ENCODE measurements at places on chromosomes 2 and 18.

DNA sequence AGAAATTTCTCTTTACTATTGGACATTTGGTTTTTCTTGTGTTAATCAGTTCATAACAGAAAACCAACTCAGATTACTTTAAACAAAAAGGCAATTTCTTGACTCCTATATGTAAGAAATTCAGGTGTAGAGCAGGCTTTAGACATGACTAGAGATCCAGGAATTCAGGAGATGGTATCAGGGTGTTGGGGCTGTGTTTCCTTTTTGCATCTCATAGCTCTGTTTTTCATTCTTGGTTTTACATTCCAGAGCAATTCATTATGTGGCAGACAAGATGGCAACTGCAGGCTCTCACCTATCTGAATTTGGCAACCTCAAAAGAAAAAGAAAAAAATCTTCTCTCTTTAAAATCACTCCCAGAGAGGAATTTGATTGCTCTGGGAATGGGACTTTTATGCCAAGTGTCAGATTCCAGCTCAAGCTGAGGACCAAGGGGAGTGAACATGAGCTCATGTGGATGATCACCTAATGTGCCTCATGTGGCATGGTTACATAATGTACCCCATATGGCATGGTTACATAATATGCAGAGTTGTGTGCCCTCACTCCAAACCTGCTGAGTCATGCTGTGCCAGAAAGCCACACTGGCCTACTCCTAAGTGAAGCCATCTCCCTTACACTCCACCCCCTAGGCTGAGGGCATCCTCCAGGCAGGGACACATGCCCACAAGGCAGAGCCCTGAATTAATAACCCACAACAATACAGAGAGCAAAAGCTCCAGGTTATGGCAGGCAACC is 282.7 kb downstream of the MBD2 start:
- DNase-seq = no peak

DNA sequence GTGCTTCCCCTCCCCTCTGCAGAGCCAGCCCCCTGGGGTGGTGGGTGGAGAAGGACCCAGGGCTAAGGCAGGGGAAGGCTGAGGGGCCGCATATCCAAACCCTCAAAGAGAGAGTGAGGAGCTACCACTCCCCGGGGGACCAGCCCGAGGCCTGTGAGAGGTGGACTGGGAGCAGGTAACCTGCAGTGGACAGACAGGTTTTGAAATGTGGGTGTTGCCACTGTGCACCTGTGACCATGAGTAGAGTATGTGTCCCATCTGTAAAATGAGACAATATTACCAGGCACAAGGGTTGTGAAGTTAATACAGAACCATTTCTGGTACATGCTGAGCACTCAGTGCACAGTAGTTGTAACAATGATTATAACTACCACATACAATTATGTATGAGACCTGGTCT is 51.2 kb upstream of the POMC start:
- DNase-seq = peak; percentile 41

- DNase-seq = peak; percentile 31
Measured at GRCh38 chr2:171487803-171488259, 34.4 kb upstream of the CYBRD1 start.

DNA sequence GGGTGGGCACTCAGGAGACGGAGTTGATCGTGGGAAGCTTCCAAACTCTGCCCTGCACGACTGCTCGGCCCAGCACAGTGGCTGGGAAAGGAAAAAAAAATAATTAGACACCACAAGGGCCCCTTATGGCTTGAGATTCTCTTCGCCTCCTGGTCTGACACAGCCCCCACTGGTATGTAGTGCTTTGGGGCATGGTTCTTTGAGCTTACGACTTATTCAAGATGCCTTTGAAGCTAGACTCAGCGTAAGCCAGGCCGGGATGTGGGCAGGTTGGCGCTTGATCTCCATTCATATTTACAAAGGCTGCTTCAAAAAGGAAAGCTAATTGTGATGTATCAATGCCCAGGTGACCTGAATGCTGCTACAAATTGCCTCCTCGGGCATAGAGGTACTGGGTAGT is 50.5 kb downstream of the CXCR4 start:
- DNase-seq = no peak

GRCh38 chr2:176534798-176535466 is 265.7 kb downstream of the MTX2 start:
- no peak for DNase-seq

DNA sequence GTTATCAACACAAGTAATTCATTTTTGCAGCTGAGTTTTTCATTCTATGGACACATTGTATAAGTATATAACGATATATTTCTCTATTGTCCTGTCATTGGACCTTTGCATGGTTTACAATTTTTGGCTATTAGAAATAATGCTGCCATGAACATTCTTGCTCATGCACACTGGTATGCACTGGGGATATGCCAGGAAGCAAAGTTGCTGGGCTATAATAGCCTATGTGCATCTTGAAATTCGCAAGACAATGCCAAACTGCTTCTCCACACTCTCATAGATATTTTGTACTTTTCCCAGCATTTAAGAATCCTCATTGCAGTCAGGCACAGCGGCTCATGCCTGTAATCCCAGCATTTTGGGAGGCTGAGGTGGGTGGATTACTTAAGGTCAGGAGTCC is 852.6 kb upstream of the ID2 start:
- DNase-seq = no peak

DNA sequence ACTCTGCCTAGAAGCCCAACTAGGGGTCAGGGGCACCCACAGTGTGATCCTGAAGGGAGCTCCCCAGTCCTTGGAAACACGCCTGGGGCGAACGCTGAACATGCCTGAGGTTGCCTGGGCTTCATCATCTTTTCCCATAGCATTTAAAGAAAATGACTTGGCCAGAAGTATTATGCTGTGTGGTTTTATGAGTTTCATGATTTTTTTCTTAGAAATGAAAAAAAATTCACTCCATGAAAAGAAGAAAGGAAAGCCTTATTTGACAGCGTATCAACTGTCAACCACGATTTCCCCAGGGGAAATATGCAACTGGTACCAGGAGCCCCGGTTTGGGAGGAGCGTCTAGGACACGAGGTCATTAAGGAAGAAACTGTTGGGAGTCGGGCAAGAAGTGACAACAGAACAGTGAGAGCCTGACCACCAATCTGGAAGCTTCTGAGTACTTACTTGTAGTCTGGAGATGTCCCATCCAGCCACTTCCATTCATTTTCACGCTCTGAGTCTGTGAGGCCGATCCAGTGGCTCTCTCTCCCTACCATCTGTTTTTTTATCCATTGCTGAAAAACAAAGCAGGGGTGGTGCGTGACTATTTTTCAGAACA is 63.5 kb upstream of the THOC1 start:
- no peak for DNase-seq

DNA sequence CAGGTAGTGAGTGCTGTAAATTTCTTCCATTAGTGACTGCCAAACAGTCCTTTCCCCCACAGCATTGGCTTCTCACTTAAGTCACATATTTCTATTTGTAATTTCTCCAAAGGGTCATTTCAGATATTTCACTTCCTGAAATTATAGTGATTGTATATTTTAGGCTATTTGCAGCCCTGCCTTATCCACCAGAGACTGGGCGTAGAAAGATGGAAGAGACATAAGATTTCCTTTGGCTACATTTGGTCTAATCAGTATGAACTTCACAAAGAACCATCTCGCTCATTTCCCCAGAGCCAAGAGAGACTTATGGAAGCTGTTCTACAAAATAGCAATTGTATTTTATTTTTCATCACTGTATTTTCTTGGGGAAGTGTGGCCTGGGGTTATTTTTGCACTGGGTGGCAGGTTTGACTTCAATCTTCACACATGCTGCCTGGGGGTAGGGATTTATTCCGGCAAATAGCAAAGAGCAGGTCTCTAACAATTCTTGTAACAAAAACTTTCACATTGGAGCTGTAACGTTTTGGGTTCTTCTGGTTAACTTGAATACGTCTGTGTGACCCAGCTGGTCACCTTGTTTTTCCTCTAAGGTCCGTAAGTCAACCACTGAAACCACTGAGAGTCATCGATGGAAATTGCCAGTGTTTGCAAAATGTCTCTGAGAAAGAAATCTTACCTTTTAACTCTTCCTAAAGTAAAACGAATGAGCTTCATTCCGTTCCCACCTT is 170.6 kb upstream of the SERPINE2 start:
- no peak for DNase-seq

GRCh38 chr2:48322251-48322650 is 207.7 kb upstream of the STON1 start:
- DNase-seq = no peak

DNA sequence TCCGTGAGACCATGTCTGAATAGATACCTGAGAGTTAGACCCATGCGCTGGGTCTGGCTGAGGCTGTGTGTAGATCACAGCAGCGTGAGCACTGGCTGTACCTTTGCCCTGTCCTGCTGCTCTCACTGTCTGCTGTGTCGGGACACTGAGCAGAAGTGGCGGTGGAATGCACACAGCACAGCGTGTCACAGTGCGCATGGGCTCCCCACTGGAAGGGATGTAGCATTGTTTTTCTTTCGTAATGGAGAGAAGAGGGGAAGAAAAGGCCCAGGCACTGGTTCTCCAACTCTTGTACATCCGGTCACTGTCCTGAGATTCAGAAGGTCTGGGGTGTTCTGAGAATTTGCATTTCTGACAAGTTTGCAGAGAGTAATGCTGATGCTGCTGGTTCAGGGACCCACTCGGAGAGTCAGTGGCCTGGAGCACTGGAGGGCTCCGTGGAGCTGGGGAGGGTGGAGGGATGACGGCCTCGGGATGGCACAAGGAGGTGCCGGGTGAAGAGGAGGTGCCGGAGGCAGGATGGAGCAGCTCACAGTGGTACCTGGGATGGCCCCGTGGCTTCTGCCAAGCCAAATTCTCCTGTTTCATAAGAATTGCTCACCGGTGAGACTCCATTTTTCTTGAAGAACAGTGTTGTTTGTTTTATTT is 252.8 kb downstream of the LDLRAD4 start:
- no peak for DNase-seq

DNA sequence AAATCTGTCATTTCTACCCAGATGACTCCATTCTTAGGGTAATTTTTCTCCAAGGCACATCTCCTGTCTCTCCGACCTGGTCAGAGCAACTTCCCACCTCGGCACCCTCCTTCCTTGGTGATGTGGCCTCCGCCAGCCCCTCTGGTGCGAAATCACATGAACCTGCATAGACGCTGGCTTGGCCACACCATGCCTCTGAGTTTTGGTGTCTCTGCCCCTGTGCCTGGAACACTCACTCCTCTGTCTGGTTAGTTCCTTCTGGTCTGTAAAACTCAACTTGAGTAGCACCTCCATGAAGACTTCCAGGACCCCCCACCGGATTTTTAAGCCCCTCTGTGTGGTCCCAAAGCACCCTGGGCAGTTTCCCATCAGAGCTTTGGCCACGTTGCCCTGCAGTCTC is 83.2 kb upstream of the OTOS start:
- DNase-seq = peak; percentile 13

DNA sequence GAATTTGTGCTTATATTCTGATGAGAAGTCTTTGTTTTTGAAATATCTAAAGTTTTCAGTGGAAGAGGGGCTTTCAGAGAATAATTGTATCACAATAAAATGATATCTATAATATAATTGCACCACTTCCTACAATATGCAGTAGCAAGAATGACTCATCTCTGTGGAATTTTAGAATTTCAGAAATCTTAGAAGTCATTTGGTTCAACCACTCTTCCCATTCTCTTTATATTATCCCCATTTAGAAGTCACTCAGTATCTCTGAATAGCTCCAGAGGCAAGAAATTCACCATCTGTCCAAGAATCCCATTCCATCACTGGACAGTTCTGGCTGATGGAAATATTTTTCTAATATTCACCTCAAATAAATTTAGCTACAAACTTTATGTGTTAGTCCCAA is 59.3 kb upstream of the CCDC68 start:
- no peak for DNase-seq

GRCh38 chr2:20179755-20180594 is 45.0 kb downstream of the SDC1 start:
- DNase-seq = peak; percentile 90

GRCh38 chr2:143949121-143949848 is 570.6 kb downstream of the ZEB2 start:
- no peak for DNase-seq

DNA sequence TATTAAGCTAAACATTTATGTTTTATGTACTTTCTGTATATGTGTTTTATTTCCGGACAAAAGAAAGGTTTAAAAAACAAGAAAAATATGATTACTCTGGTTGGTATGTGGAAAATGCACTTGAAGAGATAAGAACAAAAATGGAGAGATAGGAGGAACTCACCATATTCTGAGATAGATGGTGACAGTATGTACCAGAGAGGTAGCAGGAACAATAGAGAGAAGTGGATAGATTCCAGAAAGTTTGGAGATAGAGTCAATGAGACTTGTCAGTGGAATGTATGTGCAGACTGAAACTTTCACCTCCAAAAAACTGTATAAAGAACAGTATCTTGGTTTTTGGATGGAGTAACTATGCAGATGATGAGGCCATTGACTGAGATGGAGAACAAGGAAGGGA is 105.6 kb upstream of the FSHR start:
- no peak for DNase-seq

All from stomach (tissue), 19 donors.